ENCODE measurements at places on chromosomes 11 and 22.
A peak's percentile ranks its signal among the peaks of the same experiment; 100 is the strongest.

DNA sequence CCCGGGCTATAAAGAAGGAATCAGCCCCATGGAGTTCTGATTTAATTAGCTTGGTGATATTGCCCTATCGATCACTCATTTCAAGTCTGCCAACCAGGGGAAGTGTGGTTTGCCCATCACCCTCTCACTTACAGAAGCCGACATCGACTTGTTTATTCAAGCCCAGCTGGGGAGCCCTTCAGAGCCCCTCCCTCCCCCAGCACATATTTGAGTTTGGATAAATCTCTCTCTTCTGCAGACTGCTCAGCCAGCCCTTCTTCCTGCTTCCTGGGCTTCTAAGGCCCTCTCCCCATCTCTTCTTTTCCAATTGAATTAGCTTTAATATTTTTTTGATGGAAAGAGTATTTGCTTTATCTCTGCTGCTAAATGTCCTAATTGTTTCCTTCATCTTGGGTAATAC, 299.0 kb downstream of the MIAT start:
- DNase-seq = no peak

DNA sequence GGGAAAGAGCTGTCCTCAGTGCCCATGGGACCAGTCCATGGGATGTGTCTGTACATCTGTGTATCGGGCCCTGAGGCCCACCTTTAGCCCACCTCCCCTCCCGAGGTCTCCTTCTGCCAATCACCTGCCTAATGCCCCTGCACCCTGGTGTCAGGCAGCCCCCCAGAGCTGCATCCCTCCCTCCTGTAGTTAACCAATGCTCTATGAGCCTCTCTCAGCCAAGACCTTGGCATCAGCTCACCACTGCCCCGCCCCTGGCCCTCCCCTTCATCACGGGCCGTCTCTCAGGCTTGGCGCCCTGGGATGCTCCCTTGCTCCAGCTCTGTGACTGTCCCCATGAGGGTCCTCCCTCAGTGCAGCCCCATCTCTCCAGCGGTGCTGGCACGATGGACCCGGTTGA, 18.5 kb downstream of the MGAT3 start:
- DNase-seq = no peak

DNA sequence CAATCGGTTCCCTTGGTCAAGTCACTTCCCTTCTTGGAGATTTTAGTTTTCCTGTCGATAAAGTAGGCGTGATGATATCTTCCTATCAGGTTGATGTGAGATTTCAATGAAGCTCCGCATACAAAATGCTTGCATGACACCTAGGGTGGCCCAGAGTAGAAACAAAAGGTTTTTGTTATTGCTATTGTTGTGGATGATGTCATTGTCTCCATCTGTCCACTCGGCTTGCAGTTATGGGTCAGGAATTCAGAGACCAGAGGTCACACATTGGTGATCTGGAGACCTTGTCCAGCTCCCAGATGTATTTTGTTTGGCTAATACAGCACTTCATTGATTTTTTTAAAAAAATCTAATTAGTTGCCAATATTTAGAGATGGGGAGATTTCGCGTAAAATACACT, 382.1 kb downstream of the MN1 start:
- DNase-seq = peak; percentile 24

DNA sequence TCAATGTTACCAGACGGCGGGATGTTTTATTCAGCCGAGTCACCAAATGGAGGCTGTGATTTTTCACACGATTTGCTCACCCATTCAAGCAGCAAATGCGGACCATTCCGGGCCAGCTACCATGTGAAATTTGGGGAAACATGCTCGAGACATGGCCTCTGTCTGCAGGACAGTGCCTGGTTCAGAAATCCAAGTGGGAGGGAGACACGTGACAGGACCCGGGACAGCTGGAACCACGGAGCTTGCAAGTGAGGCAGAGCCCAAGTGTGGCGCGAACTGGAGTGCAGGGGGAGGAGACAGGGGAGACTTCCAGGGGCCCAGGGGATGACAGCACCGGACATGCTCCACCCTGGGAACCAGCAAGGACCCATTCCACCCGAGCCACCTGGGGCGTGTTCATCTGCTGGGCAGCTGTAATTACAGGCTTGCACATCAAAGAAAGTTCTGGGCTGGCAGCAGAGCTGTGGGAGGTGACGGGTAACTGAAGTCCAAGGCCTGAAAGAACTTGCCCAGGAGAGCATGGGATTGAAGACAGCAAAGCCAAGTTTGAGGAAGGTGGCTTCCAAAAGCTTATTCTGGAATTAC, 16.5 kb downstream of the CERK start:
- DNase-seq = no peak
